ENCODE measurements at places on chromosomes 6 and 20. TPM values are rescaled to one million over a fixed set of nuclear protein-coding genes. Genes with fewer than 3 reads are reported as not detected.
A peak's percentile ranks its signal among the peaks of the same experiment; 100 is the strongest.

- H3K4me1 ChIP-seq = peaks cover 15% of the 10 kb centered on the region
- no peaks in the 10 kb centered on the region for H3K27me3 ChIP-seq
- H3K36me3 ChIP-seq = no peaks in the 10 kb centered on the region
- peak overlapping the region; percentile 36 for H3K4me3 ChIP-seq
Observed at GRCh38 chr6:89007209-89008000, 44.0 kb upstream of the RNGTT start.

DNA sequence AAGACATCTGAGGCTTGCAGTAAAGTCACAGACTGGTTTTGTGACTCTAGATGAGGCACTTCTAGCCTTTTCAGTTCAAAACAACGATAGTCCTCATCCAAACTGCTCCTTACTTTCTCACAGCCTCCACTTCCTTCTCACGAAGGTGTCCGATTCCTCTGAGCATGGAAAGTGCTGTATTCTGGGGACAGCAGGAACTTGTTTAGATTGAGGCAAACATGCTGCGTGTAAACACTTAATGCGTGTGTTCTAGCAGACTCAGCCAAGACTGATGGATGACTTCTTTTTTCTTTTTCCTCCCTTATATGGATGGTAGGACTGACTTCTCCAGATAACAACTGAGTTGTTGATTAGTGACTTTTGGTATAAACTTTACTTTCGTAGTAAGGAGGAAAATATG, 80.2 kb upstream of the PRDM1 start:
- DNase-seq = no peak
- H3K36me3 ChIP-seq = no peaks in the 10 kb centered on the region
- peaks cover under 1% of the 10 kb centered on the region for H3K27me3 ChIP-seq
- no peak overlapping the region for H3K4me3 ChIP-seq

- no peaks in the 10 kb centered on the region for H3K4me1 ChIP-seq
- DNase-seq = no peak
- H3K36me3 ChIP-seq = no peaks in the 10 kb centered on the region
- H3K27me3 ChIP-seq = no peaks in the 10 kb centered on the region
Observed at GRCh38 chr20:15675061-15675514, 898.2 kb downstream of the KIF16B start.

The MUC21 gene
- total RNA-seq = 1.1 TPM

The MEP1A gene
- total RNA-seq = not detected

The GNMT gene
- total RNA-seq = 1.4 TPM

The SNRPB gene
- 83.7 TPM for total RNA-seq

The RBM39 gene
- 298 TPM for total RNA-seq

Measured in upper lobe of right lung (tissue), 1 donor.